Stimulated activated CD4-positive, alpha-beta T cell treated with anti-CD3 and anti-CD28 coated beads, Interleukin-4, amount 100 ng/mL, for 4 hours (primary cell): ENCODE measurements at places on chromosomes 4 and X.

DNA sequence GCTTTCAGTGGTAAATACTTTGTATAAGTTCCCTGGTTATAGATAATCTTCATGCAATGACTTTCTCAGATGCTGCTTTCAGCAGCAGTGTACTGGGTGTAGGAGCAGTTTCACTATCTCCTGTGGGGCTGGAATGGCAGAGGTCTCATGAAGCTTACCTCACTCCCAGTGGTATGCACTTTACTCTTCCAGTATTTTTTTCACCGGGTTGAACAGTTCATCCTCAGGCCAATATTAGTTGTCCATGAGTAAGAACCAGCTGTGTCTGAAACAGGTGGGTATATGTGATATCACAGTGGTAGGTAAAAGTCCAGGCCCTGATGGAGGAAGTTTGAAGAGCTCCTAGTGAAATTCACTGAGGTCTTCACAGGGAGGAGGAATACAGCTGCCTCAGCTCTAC, 351.5 kb upstream of the EMCN start:
- DNase-seq: no peak

- DNase-seq: no peak
Measured at GRCh38 chrX:121103381-121103780, 56.0 kb downstream of the GLUD2 start.

- no peak for DNase-seq
Measured at GRCh38 chr4:80125252-80126177, 52.5 kb upstream of the ANTXR2 start.

DNA sequence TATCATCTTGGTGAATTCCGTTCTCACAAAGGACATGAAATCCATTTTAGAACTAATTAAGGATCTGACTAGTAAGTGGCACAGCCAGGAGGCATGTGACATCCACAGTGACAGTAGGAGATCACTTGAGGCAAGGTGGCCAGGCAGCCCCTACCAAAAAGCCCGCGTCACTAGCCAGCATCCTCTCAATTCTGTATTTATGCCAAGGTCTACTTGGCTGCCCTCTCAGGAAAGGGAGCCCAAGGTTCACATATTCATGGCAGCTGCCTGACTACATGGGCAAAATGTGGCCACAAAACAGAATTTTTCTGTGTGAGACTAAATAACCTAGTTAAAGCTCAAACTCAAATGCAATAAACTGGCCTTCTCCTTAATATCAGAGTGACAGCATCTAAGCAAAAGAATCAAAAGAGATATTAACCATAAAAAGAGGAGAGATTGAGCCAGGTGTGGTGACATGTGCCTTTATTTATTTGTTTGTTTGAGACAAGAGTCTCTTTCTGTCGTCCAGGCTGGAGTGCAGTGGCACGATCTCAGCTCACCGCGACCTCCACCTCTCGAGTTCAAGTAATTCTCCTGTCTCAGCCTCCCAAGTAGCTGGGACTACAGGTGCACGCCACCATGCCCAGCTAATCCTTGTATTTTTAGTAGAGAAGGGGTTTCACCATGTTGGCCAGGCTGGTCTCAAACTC, 51.5 kb downstream of the SLC9A7 start:
- DNase-seq: no peak

- no peak for DNase-seq
Measured at GRCh38 chr4:184596617-184597185, 52.5 kb downstream of the CASP3 start.

DNA sequence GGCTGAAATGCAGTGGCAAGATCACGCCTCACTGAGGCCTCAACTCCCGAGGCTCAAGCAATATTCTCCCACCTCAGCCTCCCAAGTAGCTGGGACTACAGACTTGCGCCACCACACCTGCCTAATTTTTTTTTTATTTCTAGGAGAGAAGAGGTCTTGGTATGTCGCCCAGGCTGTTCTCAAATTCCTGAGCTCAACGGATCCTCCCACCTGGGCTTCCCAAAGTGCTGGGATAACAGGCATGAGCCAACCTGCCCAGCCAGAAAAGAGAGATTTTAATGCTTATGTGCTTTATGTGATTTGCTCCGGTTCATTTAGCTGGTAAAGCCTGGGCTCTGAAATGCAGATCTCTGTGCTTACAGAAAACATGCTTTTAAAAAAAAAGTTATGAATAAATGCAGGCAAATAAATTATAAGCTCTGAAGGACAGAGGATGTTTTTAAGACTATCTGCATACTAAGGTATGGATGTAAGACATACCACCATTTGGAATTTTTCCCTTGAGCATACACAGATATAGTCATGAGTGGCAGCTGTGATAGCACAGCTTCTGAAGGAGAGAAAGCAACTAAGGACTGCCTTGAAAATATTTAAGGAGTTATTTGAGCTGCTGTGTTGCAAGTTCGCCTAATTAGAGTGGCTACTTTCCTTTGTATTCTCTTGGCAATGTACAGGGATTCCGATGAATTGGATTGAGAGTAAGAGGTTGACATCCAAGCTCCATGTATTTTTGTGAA, 13.8 kb downstream of the GUCY1B1 start:
- DNase-seq: no peak

DNA sequence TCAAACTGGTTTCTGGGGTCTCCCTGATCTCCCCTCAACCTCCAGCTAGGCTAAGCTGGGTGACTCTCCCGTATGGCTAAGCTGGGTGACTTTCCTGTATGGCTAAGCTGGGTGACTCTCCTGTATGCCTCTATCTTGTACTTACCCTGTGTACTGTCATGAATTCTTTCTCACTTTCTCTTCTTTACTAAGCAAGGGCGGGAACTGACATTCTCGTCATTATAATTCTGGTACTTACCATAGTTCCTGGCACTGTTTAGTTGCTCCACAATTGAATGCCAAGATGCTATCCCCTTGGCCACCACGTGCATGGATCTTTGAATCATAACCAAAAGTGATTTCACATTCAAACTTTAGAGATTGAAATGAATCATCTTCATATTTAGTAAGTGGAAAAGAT, 8.8 kb downstream of the INTU start:
- no peak for DNase-seq

DNA sequence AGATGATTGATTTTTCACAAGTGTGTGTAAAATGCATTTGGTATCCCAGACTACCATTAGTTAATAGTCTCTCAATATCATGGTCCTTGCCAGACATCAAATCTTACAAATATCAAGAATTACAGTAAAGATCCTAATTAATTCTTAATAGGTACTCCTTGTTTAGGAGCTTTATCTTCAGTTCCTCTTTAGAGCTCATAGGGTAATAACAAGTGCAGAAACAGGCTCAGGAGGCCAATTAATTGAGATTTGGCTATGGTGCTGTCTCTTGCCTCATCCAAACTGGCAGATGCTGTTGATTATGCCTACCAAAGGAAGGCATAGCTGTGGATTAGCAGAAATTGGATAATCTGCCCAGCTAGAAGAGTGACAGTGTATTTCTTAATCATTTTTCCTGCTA, 6.9 kb downstream of the MTMR1 start:
- no peak for DNase-seq

- no peak for DNase-seq
Measured at GRCh38 chr4:107799669-107800450, 24.9 kb upstream of the SGMS2 start.

DNA sequence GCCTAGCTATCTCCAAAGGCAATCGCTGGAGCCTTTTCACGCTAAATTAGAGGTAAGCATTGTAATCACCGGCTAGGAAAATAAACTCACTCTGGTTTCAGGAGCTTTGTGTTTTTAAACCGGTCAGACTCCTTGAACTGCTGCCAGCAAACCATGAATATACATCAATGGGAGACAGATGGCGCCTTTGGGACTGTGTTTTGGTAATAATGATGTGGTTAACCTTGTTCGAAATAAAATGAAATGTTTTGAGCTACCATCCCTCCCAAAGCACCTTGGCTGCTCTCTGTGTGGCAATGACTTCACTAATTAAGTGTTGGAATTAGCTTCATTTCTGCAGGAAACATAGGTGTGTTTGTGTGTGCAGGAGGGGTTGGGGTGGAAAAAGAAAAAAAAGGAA, 65.3 kb downstream of the CLNK start:
- no peak for DNase-seq

- DNase-seq: no peak
Measured at GRCh38 chr4:101334963-101335572, 12.3 kb downstream of the PPP3CA start.

DNA sequence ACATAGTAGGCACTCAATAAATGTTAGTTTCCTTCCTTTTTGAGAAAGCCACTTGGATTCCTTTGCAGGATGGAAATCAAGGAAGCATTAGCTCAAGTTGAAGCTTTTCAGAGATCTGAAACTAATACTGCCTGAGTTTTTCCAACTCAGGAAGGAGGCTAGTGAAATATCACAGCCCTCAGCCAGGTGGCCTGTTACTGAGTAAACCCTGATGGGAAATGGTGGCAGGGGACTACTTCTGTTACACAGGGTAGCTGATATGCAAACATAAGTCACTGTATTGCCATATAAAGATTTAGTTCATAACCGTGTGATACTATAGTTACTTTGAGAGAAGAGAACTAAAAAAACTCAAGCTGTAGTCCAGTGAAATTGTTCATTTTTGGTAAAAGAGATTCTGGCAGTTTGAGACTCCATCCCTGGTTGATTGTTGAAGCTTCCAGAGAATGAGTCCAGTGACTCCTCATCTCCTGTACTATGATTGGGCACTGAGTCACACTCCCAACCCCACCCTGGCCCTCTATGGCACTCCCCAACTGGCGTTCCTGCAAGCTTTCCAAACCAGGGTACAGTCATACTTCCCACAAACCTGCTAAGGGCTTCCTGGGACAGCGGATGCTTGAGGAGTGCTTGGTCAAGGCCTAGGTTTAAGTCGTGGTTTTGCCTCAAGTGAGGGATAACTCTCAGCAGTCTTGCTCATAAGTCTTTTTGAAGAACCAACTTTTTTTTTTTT, 81.8 kb downstream of the MID1IP1 start:
- DNase-seq: no peak

- DNase-seq: peak; percentile 54
Measured at GRCh38 chr4:37453281-37453998, 208.9 kb downstream of the NWD2 start.

- DNase-seq: no peak
Measured at GRCh38 chr4:2754848-2755819, 1.0 kb downstream of the TNIP2 start.

DNA sequence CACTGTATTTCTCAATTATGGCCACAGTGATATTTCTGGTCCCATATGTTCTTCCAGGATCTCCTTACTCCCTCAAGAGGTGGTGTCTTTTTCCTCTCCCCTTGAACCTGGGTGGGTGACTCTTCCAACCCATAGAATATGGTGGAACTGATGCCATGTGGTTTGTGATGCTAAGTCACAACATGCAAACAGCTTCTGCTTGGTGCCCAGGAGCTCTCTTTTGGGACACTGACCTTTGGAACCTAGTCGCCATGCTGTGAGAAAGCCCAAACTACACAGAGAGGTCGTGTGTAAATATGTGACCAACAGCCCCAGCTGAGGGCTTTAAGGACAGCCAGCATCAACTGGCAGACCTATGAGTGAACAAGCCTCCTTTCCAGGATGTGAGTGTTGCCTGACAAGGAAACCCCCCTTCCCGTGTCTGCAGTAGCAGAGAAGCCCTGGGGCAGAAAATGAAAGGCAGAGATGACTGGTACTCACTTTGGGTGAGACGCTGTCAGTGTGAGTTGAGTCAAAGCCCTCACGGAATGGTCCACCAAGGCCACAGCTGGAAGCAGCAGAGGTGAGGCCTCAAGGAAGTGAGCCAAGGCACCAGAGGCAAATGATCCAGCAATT, 223.4 kb downstream of the BCOR start:
- DNase-seq: peak; percentile 13

- no peak for DNase-seq
Measured at GRCh38 chrX:64437665-64438064, 42.4 kb upstream of the MTMR8 start.

- DNase-seq: no peak
Measured at GRCh38 chrX:41005445-41005992, 79.7 kb upstream of the USP9X start.

GRCh38 chr4:84966382-84967242, at the start of gene WDFY3:
Gene WDFY3 (minus strand): TSS chr4:84966690. CDS start chr4:84860591, 106,099 bp downstream.
- DNase-seq: no peak

GRCh38 chr4:158801066-158801465, 32.2 kb downstream of the FNIP2 start:
- no peak for DNase-seq

DNA sequence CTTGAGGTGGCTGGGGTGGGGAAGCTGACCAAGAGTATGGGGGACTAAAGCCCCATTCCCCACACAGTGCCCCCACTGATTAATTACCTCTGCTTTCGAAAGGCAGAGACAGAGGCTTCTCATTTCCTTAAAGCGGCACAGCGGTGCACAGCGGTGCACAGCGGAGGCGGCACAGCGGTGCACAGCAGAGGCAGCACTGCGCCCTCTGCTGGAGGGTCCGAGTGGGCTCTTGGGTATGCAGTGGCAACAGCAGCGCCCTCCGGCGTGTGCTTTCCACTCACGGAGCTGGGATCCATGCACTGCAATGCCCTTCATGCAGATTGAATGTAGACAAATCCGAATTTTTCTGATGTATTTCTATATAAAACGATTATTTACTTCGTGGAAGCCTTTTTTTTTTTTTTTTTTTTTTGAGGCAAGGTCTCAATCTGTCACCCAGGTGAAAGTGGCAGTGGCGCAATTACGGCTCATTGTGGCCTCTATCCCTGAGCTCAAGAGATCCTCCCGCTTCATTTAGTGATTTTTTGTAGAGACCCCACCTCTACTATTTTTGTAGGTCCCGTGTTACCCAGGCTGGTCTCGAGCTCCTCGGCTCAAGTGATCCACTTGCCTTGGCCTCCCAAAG, 19.7 kb upstream of the PRPS2 start:
- peak; percentile 62 for DNase-seq

GRCh38 chrX:148310426-148311165, 189.8 kb upstream of the AFF2 start:
- DNase-seq: peak; percentile 47

DNA sequence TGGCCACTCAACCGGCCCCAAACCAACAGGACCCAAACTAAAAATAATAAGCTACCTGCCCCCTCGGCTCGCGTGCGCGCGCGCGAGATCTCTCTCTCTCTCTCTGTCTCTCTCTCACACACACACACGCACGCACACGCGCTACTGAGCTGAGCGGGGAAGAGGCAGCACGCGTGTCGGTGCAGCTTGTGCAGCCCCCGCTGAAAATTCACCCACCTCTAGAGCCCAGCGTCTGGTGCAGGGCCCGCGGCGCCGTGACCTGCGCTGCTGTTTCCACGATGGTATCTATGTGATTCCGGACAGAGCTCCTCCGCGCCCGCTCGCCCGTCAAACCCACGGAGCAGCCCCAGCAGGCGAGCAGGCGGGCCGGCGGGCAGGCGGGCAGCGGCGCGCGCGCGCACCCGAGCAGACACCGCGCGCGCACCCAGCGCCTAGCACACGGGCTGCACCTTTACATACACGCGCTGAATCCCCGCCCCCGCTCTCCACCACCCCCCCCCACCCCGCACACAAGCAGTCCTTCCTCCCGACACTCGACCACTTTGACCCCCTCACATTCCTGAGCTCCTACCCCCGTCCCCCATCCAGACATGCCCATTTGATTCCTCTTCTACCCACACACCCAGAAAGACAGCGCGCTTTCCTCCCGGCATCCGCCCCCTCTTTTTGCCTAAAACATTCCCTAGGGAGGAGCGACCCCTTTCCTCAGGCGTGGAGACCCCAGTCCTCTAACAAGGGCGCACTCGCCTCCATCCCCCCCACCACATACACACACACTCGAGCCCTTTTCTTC, 1.0 kb downstream of the SLITRK4 start:
- no peak for DNase-seq
